ENCODE measurements at places on chromosomes 6 and 20.

DNA sequence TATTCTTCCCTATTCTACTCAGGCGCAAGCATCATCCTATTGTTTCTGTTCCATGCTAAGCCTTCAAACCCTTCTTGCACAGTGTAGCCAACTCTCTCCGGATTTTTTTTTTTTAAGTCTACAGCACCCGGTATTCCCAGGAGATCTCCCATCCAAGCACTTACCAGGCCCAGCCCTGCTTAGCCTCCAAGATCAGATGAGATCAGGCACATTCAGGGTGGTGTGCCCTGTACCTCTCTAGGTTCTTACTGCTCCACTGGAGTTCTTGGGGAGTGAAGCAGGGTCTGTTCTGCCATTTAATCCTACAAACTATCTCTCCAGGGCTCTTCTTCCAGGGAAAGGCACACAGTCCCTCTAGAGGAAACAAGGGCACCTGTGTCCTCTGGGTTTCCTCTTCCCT lies 14.9 kb upstream of the NUP153 start:
- DNase-seq, result no peak

- no peak for DNase-seq
Measured at GRCh38 chr6:3808199-3808598, 41.0 kb upstream of the FAM50B start.

DNA sequence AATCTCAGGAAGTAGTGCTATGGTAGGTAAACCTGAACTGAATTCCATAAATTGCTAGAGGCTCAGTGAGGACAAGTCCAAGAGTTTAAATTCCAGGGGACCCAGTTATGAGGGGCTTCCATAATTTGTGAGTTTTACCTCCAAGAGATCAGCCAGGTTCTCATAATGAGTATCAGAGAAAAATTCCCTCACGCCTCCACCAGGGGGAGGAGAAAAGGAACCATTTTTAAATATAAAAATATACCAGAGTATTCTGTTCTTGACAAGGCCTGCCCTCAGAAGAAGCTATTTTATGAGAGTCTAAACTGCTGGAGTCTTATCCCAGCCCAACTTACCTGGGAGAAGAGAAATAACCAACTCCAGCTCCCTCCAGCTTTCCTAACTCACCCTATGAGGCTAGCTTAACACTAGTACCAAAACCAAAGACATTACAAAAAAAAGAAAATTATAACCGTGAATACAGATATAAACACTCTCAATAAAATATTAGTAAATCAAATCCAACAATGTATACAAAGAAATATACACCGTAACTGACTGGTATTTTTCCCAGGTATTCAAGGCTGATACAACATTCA lies 158.7 kb downstream of the TFAP2A start:
- DNase-seq, result no peak

GRCh38 chr20:945841-946240 lies 29.7 kb upstream of the ANGPT4 start:
- DNase-seq, result no peak
